ENCODE measurements at places on chromosomes 11 and 22. TPM values are rescaled to one million over a fixed set of nuclear protein-coding genes. Genes with fewer than 3 reads are reported as not detected.

DNA sequence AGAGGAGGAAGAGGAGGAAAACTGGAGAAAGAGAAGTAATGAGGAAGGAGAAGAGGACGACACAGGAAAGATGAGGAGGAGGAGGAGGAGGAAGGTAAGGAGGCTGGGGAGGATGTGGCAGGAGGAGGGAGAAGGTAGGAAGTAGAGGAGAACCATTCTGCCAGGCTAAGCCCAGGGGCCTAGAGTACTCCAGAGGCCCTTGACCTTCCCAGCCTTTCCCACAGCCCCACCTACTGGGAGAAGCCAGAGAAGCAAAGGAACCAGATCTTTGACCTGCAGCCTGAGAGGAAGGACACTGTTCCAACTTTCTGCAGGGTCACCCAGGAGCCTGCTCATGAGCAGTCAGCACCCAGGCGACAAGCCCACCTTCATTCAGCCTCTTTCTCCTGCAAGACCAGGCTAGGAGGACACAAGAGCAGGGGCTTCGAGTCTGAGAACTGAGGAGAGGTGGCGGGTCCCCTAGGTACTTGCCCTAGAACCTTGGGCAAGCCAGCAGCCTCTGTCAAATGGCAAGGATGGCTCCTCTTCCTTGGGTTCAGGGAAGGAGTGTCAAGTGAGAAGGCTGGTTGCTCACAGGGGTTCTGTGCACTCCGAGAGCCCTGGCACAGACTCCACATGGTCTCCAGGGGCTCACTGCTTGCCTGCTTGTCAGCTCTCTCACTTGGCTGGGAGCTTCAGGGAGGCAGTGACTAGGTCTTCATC, 27.9 kb upstream of the OAF start:
- H3K4me1 ChIP-seq, result no peaks in the 10 kb centered on the region
- H3K27ac ChIP-seq, result no peak overlapping the region
- DNase-seq, result no peak
- no peak overlapping the region for H3K4me3 ChIP-seq

DNA sequence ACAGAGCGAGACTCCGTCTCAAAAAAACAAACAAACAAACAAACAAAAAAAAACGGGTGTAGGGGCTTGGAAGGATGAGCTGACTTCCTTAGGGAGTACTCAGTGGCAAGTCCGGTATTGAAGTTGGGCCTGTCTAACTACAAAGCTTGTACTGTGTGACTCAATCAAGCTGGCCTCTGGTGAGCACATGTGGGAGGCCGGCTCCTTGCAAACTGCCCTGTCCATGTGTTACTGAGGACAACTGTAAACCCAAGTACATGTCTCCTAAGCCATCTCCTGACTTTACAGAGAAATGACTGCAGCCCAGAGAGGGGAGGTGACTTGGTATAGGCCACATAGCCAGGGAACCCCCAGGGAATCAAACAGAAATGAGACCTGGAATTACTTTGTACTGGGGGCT, 11.6 kb downstream of the RIBC2 start:
- H3K36me3 ChIP-seq, result no peaks in the 10 kb centered on the region
- H3K4me3 ChIP-seq, result no peak overlapping the region
- no peaks in the 10 kb centered on the region for H3K4me1 ChIP-seq
- no peak for DNase-seq
- H3K27me3 ChIP-seq, result no peaks in the 10 kb centered on the region

DNA sequence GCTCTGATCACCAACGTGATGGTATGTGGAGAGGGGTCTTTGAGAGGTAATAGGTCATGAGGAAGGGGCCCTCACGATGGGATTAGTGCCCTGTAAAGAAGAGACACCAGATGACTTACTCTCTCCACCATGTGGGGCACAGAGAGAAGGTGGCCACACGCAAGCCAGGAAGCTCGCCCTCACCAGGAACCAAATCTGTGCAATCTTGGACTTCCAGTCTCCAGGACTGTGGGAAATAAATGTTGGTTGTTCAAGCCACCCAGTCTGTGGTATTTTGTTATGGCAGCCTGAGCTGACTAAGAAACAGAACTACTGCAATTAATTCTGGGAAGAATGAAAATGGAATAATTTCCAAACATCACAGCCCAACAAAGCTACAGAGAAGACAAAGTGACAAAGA, 117.5 kb downstream of the SNX19 start:
- H3K4me1 ChIP-seq, result no peaks in the 10 kb centered on the region
- no peaks in the 10 kb centered on the region for H3K36me3 ChIP-seq
- H3K27me3 ChIP-seq, result no peaks in the 10 kb centered on the region
- DNase-seq, result no peak
- no peak overlapping the region for H3K4me3 ChIP-seq

DNA sequence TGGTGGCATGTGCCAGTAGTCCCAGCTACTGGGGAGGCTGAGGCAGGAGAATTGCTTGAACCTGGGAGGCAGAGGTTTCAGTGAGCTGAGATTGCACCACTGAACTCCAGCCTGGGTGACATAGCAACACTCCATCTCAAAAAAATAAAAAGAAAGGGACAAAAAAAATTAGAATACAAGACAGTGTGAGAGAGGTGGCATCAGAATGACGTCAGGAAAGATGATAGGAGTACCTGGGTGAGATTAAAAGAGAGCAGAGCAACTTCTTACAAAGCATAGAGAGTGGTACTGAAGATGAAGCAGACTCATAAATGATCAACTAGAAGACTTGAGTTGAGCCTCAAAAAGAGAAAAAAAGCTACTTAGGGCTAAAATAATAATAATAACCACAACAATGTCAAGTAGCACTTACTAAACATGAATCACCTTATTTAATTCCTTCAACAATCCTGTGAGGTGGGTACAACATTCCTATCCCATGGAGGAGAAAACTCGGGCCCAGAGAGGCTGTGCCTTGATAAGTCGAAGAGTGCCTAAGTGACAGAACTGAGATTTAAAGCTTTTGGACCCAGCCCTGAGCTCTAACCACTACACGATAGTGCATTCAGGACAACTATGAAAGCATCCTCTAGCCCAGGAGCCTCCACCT, 5.2 kb upstream of the SLN start:
- no peaks in the 10 kb centered on the region for H3K36me3 ChIP-seq

DNA sequence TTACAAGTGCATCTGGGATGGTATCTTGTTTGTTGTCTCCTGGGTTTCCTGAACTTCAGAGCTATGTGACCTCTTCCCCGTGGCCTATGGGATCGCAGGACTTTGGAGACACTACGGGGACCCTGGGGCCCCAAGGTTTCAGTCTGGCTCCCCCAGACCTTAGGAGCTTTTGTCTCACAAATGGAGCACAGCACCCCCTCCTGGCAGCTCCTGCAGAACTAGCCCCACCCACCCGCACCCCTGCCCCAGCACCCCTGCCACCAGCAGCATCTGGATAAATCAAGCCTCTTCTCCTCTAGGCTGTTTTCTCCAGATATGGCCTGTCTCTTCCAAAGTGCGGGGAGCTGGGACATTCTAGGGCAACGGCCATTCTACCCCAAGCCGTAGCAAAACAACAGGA, 10.4 kb downstream of the RCOR2 start:
- H3K4me1 ChIP-seq, result no peaks in the 10 kb centered on the region
- H3K36me3 ChIP-seq, result peaks cover 61% of the 10 kb centered on the region
- H3K27ac ChIP-seq, result no peak overlapping the region
- DNase-seq, result peak; percentile 49
- H3K4me3 ChIP-seq, result no peak overlapping the region

DNA sequence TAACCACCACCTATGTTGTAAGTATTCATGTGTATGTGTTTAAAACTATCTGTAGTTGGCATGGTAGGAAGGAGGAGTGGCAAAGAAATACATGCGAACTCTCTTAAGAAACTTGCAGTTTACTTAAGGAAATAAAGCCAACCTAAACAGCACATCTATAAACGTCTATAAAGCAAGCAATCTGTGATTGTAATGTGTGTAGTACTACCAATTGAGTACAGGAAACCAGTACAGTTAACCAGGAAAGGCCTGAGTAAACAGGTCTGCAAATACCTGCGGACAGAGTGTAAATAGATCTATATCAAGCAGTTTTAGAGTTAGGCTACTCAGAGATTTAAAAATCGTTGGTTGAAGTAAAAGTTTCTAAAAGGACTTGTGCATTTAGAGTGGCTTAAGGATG, 59.5 kb upstream of the AMOTL1 start:
- H3K36me3 ChIP-seq, result no peaks in the 10 kb centered on the region
- H3K4me3 ChIP-seq, result no peak overlapping the region
- no peak for DNase-seq
- H3K27me3 ChIP-seq, result no peaks in the 10 kb centered on the region

DNA sequence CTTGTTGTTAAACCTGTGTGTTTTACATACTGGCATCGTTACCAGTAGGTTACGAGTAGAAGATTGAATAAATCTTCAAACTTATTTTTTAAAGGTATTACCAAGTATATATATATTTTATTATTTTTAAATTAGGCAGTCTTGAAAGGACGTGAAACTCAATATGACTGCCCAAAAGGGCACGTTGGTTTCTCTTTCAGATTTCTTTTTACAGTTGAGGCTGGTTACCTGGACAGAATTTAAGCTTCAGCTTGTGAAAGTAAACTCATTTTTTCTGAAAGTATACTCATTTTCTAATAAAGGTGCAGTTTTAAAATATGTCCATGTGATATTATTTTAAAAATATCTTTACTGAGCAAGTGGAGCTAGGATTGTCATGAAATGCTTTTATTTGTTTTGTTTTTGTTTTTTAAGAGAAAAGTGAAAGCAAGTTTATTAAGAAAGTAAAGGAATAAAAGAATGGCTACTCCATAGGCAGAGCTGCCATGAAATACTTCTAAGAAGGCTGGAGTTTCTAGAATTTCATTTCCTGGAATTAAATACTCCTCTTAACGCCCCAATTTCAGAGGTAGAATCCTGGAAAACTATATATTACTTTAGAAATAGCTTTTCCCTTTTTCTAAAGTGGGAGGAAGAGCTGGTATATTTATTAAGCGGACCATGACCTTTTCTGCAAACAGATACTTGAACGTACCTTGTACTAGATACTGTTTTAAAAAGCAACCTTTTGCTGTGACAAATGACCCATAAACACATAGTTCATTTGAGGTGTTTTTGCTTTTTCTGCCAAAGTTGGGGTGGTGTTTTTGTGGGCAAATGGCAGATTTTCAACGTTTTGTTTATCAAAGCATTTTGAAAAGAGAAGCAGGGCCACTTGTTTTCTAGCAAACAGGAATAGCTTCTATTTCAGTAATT, 1.9 kb downstream of the FBXO7 start:
- peak overlapping the region; percentile 95 for H3K27ac ChIP-seq
- peak overlapping the region; percentile 91 for H3K4me3 ChIP-seq
- H3K4me1 ChIP-seq, result peaks cover 56% of the 10 kb centered on the region
- H3K36me3 ChIP-seq, result no peaks in the 10 kb centered on the region

DNA sequence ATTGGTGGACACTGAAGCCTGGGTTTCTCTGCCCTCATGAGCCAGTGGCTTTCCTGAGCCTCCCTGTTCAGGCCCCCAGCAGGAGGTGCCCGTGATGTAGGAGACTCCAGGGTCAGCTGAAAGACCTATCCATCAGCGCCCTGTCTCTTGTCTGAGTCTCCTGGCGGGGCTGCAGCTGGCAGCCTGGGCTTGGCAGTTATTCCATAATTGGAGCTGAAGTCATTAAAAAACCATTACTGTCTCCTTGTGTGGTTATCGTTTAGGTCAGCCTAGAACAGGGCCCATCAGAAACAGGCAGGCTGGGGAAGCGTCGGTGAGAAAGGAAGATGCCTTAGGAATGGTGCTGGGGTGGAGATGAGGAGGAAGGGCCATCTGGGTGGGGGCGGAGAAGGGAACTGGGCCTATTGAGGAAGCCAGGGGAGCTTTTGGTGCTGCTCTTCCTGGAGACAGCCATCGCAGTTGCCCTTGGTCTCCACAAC, 5.0 kb downstream of the TUB start:
- no peaks in the 10 kb centered on the region for H3K36me3 ChIP-seq
- H3K4me3 ChIP-seq, result no peak overlapping the region
- DNase-seq, result no peak
- H3K4me1 ChIP-seq, result peaks cover 7% of the 10 kb centered on the region

DNA sequence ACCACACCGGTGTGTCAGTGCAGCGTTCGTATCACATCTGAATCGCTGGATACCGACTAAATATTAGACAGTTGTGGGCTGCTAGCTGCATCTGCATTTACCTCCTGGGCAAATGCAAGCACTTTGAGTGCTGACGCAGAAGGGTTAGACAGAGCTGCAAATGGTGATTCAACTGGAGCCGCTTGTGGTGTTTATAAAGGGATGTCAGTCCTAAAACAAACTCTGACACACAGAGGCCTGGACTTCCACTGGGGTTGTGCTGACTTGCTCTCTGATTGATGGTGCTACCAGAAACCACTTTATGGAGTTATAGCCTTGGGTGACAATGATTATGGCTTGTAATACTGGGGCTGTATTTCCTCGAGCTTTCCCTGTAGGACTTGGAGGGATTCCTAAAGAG, 374.4 kb downstream of the NTM start:
- H3K4me3 ChIP-seq, result no peak overlapping the region
- H3K36me3 ChIP-seq, result no peaks in the 10 kb centered on the region
- no peak for DNase-seq
- no peaks in the 10 kb centered on the region for H3K4me1 ChIP-seq
- no peak overlapping the region for H3K27ac ChIP-seq

DNA sequence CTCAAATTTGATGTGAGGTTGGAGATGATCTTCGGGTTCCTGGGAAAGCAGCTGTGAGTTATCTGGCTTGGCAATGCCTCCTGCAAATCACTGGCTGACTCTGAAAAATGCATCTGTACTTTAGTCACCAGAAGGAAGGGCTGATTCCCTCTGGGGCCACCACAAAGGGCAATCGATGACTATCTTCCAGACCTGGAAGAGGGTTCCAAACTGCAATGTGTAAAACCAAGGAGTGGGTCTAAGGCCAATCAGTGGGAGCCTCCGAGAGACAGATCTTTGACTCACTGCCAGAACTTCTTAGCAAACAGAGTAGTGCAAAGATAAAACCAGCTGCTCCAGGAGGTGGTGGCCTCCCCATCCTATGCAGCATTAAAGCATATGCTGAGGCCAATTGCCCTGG, 29.1 kb upstream of the PAK1 start:
- no peak for DNase-seq
- no peak overlapping the region for H3K4me3 ChIP-seq
- H3K27ac ChIP-seq, result no peak overlapping the region
- no peaks in the 10 kb centered on the region for H3K27me3 ChIP-seq

DNA sequence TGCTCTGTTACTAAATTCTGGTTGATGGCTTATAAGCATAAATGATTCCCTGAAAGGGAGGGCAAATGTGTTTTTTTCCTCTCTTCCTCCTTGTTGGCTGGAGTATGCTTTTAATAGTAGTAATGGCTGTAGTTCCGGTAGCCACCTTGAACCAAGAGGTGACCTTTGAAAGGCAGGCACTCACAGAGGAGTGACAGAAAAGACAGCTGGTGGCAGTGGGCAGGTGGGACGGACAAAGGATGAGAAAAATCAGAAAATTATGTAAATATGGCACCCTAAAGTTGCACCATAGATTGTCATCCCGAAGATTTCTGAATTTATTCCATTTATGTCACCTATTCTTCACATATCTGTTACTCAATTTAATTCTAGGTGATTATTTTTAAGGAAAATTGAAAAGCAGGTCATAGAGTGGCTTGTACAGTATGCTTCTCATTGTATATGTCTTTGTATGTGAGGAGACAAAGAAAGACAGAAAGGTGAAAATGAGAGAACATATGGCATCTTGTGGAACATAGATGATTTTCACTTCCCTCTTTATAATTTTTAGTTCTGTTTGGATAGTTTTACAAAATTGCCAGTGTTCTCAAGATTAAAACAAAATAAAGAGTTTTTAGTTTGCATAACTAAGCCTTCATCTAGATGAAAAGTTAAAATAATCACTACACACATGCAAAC, 17.0 kb downstream of the CASP12 start:
- no peaks in the 10 kb centered on the region for H3K27me3 ChIP-seq
- H3K27ac ChIP-seq, result no peak overlapping the region
- H3K4me3 ChIP-seq, result no peak overlapping the region
- peaks cover 21% of the 10 kb centered on the region for H3K4me1 ChIP-seq
- no peak for DNase-seq
- no peaks in the 10 kb centered on the region for H3K36me3 ChIP-seq

Gene CDC45
- total RNA-seq, result 0.64 TPM

Gene SMC1B
- not detected for total RNA-seq

Gene OR5AL1
- total RNA-seq, result not detected

Gene MMP27
- not detected for total RNA-seq

Gene MFNG
- 218 TPM for total RNA-seq

Gene OR52A1
- total RNA-seq, result not detected

Data from CD4-positive, alpha-beta memory T cell (primary cell).